ENCODE measurements at places on chromosomes 2 and 18.

DNA sequence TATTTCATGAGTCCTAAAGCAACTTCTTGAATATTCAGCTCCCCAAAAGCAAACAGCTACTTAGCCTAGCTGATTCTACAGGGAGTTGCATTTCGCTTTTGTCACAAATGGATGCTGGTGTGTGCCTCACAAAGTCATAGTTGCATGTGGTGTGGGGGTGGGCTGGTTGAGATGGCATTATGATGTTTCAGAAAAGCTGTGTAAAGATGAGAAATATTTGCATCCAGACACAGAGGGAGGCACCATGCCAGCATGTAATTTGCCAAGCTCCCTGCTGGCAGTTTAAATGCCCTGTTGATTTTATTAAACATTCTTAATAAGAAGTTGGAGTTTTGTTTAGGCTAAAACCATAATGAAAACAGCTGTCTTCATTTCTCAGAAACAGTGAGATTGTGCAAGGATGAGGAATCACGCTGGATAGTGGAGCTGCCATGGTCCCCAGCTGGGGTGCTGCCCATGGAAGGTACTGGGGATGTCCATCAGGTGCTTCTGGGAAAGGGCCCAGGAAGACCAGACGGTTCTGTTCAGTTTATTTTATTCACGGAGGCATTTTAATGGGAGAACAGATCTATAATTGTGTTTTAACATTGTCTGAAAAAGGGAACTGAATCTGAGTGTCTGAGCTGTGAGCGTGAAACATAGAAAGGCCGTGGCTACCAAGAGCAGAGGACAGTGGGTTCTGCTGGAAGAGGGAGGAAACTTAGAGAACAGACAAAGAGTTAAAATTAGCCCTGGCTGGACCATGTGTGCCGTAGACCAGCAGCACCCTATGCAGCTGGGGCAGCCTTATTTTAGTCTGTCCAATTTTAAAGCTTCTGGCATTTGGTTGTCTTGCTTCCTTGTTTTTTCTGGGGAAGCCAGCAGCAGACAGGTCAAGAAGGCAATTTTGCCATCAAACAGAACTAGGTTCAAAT lies 177.1 kb downstream of the FAM210A start:
- DNase-seq = no peak

DNA sequence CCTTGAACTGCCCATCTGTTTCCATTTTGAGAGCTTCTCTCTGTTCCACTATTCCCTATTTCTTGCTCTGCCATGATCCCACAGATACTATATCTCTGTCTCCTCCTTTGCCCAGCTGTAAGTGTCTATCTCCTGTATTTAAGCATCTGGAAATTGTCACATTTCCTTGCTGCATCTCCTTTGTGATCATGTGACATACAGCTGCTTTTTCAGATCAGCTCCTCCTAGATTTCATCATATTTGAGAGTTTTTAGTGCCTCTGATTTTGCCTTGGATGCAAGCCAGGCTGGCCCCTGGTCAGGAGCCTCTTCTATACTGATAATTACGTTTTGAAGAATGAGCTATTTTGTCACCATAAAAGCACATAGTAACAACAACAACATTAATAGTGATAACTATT lies 131.7 kb upstream of the TNP1 start:
- DNase-seq = no peak

GRCh38 chr18:76923485-76924085 lies 101.2 kb downstream of the ZNF236 start:
- no peak for DNase-seq

DNA sequence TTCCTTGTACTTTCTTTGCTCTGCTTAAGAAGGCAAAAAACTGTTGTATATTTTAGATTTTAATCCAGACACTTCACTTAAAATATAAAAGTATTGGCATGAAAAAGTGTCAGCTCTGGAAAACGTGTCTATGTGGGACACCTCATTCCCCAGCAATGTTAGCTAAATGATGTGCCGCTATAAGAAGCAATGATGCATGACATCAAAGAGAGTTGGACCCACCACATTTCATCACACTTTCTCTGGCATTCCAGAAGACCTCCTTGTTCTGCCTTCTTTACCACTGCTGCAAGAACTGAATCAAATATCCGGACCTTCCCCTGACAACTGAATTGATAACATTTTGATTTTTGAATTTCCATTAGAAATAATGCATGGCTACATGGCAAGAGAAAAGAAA lies 242.4 kb upstream of the TANK start:
- no peak for DNase-seq

GRCh38 chr18:32438173-32438572 lies 32.5 kb downstream of the GAREM1 start:
- no peak for DNase-seq

- DNase-seq = no peak
Measured at GRCh38 chr2:134368009-134368817, 114.3 kb downstream of the MGAT5 start.

Measured in CD4-positive, alpha-beta T cell treated with Interleukin-2 at 100 ng/mL for 4 hours (primary cell).